Stimulated activated CD4-positive, alpha-beta T cell treated with anti-CD3 and anti-CD28 coated beads, Interleukin-4, amount 100 ng/mL, for 24 hours (primary cell): ENCODE measurements at places on chromosomes 5 and 9.

GRCh38 chr5:27172693-27173092, 134.3 kb upstream of the CDH9 start:
- DNase-seq, result no peak

DNA sequence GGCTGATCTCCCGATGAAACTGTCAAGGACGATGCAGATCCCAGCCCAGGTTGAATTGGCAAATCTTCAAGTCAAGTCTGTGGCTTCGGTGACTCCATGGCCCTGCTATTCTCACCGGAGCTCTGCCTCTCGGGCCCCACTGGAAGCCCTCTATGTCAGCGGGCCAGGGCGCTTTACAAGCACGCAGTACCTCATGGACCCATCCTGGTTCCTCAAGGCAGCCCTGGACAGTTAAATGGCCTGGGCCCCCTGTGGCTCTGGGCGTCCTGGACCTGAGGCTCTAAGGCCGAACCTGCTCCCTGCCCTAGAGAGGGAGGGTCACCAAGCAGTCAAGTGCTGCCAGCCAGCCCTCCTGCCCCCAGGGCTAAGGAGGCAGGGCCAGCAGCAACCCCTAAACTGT, 45.3 kb downstream of the STC2 start:
- no peak for DNase-seq

DNA sequence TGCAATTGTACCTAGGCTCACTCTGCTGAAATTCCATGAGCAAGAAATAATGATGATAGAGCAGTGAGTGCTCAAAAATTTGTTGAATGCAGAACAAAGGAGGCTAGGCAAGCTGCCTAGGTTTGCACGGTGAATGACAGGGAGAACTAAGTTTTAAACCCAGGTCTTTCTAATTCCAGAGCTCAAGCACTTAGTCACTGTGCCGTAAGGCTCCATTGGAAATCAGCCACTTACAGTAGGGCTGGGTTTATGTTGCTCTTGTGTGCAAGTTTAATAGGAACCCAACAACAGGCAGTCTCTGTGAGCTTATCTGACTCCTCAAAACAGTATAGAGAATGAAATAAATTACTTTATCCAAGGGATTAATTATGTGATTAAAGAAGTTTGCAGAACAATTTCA, 147.0 kb downstream of the CSNK1G3 start:
- no peak for DNase-seq

DNA sequence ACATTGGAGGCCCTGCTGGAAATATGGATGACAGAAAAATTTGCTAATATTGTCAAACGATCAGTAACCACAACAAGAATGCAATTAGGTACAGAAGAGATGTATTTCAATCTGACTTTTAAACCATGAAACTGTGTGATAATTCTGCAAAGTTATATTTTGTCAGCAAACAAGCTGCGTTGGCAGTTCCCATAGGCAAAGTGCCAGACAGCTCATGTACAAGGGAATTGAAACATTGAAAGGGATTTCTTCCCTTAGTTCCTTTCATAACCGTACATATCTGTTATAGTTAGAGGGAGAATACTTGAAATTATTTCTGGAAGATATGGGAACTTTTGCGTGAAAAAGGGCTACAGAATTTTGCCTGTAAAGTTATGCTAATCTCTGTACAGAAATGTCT, 419.4 kb upstream of the PTGER4 start:
- DNase-seq, result no peak

DNA sequence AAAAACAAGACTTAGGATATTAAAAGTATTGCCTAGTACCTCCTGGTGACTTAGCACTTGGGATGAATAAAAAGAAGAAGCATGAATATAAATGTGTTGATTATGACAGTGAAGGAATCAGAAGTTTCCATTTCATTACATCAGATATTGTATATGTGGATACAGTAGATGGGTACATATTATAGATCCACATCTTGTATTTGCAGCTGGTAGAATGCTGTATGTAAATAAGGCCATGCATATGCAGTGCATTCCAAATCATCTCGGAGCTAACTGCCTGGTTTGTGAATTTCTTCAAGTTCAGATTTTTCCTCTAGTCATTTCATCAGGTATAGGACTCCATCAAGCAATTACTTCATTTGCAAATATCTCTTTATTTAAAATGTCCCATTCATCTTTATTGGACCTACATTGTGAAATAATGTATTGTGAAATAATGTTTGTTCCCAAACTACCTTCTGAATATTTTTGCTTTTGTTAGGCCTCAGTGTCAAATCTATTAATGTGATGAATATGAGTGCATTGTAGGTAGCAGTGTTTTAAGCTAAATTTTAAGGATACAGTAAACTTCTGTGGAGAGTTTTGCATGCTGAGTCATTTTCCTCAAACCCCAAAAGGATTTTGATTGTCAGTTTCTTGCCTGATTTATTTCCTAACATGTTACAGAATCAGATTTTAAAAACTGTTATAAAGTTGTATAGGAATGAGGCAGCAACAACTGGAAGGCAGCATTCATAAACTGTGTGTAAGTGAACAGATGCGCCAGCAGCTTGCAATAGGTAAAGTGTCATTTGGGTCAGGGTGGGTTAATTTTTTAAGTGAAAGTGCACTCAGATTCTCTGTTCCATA, 370.8 kb upstream of the RIOK2 start:
- DNase-seq, result no peak

GRCh38 chr5:163458778-163459385, 1.0 kb downstream of the NUDCD2 start:
- no peak for DNase-seq

DNA sequence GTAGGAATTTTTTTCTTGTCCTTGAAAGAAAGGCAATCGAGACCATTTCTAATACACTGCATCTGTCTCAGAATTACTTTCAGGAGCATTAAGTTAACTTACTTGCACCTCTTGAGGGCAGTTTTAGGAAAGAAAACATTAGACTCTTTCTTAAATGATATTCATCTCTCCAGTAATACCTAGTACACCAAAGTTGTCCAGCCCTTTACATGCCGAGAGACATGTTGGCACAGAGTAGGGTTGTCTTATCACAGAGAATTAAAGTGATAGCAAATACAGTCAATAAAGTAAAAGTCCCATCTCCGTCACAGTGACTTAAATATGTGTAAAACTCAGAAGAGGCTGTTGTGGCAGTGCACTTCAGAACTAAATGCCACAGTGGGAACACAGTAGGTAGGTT, 154.3 kb upstream of the KCNN2 start:
- no peak for DNase-seq

- DNase-seq, result no peak
Observed at GRCh38 chr5:32595118-32595517, 9.8 kb downstream of the SUB1 start.

DNA sequence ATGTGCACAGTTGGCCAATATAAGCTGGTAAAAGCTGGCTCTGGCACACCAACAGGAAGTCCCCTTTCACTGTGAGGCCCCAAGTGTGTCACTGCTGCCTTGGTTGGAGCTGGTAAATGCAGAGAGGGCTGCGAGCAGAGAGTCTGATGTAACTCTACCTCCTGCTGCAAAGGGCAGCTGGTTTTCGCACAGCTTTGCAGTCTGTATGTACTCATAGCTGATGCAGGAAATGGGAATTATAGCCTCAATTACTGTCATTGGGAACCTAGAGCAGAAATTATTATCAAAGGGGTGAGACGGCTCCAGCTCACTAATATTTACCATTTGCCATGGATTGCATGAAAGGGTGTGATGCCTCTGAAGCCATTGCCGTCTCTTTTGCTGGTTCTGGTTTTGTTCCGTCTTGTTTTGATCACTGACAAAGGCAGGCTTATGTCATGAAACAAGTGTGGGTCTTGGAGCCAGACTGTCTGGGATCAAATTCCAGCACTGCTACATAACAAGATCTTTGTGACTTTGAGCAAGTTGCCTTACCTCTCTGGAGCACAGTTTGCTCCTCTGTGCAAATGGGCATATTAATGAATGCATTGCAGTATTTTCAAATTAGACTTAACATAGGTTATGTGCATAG, 124.3 kb upstream of the SLC25A48 start:
- no peak for DNase-seq

- DNase-seq, result no peak
Observed at GRCh38 chr5:133399247-133399891, 213.0 kb downstream of the FSTL4 start.

DNA sequence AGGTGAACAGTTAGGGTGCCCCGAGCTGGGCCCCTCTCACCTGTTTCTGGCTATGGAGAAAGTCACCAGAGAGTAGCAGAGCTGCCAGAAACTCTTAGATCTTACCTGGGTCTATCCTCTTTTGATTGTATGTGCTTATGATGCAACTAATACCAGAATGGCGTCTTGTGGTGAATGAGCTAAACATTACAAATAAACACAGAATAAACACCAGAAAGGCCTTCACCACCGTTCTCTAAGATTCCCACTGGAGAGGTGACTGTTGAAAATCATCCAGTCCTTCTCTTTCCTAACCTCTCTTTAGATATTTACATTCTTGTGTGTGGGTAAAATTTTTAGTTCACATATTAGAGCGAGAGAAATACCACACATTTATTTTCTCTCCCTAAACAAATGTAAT, 241.7 kb upstream of the GAS1 start:
- DNase-seq, result no peak

- no peak for DNase-seq
Observed at GRCh38 chr5:80697100-80697499, 42.3 kb upstream of the DHFR start.

DNA sequence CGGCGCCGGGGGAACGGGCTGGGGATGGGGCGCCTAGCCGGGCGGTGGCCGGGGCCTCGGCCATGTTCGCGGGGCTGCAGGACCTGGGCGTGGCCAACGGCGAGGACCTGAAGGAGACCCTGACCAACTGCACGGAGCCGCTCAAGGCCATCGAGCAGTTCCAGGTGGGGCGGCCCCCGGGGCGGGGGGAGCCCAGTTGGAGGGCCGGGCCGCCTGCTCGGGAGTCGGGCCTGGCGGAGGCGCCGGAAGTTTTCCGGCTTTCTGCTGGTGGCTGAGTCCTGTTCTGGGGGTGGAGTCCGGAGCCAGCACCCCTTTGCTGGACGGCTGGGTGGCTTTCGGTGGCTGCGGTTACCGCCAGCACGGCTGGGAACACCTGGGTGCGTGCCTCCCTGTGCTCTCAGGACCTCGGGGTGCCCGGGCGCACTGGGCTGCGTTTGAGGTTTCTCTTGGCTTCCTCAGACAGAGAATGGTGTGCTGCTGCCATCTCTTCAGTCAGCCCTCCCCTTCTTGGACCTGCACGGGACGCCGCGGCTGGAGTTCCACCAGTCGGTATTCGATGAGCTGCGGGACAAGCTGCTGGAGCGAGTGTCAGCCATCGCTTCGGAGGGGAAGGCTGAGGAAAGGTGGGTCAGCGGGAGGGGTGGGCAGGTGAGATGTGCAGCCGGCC, 454 bp downstream of the NELFB start:
- peak; percentile 36 for DNase-seq

DNA sequence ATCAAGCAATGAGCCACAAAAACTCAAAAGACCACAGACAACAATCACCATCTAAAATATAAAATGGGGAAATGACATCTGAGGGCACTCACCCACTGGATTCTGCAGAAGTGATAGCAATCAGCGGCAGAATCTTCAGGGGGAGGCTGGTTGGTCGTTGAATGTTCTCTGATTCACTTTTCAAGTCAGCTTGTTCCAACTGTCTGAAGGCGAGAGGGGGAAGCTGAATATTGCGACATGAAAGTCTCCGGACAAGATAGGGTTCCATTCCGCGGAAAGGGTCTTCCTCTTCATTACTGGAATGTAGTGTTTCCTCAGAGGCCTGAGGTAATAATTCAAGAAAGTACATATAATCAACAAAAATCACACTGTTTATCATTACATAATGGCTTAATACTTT, 94.9 kb upstream of the PDE4D start:
- DNase-seq, result no peak

DNA sequence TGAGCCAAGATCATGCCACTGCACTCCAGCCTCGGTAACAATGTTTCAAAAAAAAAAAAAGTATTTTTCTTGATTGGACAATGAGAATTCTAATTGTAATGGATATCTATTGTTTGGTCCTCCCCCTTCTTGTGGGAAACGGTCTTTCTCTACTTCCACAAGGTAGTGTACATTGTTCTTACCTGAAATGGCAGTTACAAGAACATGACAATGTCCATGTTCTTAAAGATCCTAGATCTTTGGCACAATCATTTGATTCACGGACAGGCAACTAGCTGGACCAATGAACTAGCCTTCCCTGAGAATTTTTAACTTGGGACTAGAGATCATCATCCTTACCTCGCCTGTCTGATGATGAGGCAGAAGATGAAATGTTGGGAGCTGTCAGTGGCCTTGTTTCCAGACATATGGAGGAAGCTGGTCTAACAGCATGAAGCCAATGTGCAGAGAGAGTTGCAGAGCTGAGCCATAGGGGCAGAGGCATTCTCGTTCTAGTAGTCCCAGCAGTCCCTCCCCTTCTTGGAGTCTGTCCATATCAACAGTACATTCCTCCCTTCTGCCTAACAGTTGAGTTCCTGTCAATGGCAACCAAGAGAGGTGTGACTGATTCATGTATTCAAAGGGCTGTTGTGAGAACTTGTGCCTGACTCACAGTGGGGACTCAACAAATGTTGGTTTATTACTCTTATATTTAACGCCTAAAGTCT, 2.1 kb upstream of the MARCHF6 start:
- DNase-seq, result no peak

DNA sequence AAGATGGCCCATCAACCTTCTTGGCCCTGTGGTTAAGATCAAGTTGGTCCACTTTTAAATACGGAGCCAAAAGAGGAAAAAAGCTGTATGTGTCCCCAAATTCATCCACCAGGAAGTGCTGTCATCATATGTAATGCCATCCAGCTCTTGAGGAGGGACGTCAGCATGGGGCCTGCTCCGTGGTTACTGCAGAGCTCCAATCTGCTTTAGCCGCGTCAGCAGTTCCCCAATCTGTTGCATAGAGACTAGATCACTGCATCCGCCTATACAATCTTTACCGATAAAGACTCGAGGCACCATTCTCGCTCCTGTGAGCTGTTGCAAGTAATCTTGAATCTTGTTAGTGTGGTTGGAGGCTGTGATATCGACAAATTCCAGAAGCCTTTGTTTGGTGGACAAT, 65.7 kb downstream of the GABRA6 start:
- DNase-seq, result no peak

DNA sequence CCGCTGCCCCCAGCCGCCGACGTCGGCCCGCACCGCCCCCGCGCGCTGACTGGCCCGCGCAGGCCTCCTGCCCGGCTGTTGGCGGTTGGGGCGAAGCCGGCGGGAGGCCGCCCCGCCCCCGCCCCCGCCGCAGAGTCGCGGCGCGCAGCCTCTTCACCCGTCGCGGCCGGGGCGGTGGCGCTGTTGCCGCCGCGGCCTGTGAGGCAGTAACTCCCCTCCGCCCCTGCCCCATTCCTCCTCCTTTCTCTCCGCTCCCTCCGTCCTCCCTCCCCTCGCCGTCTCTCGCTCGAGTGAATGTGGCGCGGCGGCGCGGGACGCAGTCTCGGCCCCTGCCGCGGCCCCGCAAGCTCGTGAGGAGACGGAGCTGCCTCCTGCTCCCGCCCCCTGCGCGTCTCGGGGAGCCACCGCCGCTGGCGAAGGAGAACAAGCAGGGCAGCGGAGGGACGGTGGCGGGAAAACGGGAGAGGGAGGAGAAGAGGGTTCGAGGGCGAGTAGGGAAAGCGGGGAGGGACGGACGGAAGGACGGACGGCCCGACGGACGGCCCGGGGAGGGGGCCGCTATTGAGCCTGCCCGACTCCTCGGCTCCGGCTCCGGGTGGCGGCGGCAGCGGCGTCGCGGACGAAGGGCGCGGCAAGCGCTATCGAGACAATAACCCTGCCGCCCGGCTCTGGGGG, 637 bp upstream of the ERBIN start:
- DNase-seq, result peak; percentile 73
